CD4-positive, alpha-beta T cell treated with Interleukin-15 for 1 hour (primary cell): ENCODE measurements at places on chromosomes 4 and X.

- no peak for DNase-seq
Measured at GRCh38 chrX:51608126-51608525, 10.6 kb downstream of the CENPVL3 start.

GRCh38 chr4:721261-722168, 15.9 kb downstream of the PCGF3 start:
- no peak for DNase-seq

GRCh38 chr4:125572601-125573000, 257.8 kb downstream of the FAT4 start:
- no peak for DNase-seq

- DNase-seq: no peak
Measured at GRCh38 chr4:15366721-15367120, 61.1 kb upstream of the C1QTNF7 start.

- no peak for DNase-seq
Measured at GRCh38 chr4:78864405-78865024, 74.7 kb downstream of the PAQR3 start.

DNA sequence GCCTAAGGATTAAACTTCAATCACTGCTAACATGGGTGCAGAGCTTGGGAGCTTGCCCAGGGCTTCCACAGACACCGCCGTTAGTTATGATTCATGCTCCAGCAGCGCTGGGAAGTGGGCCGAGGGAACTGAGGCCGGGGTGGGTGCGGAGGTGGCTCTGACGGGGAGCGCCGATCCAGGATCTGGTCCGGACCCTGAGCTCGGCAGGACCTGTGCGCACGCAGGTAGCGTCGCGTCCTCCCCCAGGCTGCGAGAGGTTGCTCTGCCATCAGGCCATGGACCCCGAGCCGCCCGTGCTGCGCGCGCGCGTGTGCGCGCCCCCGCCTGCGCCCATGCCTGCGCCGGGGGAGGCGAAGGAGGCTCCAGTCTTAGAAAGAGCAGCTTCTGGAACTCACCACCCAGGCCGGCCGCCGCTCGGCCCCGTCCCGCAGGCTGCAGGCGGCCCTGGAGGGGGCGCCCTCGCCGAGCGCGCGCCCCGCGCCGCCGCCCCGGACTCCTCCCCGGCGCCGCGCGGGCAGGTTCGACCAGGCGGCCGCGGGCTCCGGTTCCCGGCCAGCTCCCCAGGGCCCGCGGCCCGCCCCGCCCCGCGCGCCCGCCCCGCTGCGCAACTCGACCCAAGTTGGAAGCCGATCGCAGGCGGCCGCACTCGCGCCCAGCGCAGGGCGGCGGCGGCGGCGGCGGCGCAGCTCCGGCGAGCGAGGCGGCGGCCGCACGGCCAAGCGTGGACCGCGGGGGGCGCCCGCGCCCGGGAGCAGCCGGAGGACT, 732 bp upstream of the ADRA2C start:
- DNase-seq: no peak

DNA sequence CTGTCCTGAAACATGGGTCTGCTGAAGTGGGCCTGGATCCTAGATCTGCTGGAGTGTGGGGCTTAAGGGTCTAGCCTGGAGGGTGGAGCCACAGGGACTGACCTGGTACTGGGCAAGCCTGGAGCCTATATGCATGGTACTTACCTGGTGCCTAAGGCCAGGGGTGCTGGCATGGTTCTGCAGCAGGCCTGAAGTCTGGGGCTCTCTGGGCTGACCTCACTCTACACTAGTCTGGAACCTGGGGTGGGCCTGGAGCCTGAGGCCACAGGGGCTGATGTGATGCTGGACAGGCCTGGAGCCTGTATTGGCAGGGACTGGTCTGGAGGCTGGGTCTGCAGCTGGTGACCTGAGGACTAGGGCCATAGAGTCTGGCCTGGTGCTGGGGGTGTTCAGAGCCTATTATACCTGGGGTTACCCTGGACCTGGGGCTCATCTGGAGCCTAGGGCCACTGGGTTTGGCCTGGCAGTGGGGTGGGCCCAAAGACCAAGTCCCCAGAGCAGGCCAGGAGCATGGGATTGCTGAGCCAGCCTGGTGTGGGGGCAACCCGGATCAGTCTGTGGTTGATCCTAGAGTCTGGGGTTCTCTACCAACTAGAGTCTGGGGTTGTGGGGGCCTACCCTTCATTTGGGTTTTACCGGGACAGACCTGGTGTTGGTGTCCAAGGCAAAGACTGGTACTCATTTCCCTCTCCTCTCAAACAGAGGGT, 179.6 kb downstream of the SLC4A4 start:
- no peak for DNase-seq

GRCh38 chr4:164768516-164768915, 14.6 kb downstream of the SMIM31 start:
- no peak for DNase-seq

GRCh38 chrX:9326369-9326768, 138.5 kb upstream of the TBL1X start:
- DNase-seq: no peak

GRCh38 chr4:31075969-31076368, 355.8 kb downstream of the PCDH7 start:
- DNase-seq: no peak

- DNase-seq: no peak
Measured at GRCh38 chrX:75273483-75273882, 402 bp upstream of the UPRT start.

- no peak for DNase-seq
Measured at GRCh38 chr4:172129593-172129992, 316.4 kb downstream of the GALNTL6 start.

DNA sequence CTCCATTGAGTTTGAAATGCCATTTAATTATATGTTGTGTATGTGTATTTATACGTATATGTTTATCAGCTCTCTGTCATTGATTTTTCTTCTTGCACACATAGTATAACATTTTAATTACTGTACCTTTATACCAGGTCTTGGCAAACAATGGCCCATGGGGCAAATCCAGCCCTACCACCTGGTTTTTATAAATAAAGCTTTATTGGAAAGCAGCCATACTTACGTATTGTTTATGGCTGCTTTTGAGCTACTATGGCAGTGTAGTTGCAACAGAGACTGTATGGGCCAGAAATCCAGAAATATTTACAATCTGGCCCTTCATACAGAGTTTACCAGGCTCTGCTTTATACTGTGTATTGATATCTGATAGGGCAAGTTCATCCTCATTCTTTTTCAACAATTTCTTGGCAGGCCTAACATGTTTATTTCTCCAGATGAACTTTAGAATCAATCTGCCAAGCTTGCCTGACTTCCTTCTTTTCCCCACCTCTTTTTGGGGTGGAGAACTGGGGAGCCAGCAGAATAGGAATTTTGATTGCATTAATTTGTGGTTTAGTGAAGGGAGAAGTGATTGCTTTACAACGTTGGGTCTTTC, 15.8 kb downstream of the DCUN1D4 start:
- no peak for DNase-seq

- DNase-seq: peak; percentile 30
Measured at GRCh38 chrX:103211012-103211715, 3.7 kb upstream of the BEX4 start.
